GM12878 (cell line): ENCODE measurements at places on chromosomes 1 and 21.

DNA sequence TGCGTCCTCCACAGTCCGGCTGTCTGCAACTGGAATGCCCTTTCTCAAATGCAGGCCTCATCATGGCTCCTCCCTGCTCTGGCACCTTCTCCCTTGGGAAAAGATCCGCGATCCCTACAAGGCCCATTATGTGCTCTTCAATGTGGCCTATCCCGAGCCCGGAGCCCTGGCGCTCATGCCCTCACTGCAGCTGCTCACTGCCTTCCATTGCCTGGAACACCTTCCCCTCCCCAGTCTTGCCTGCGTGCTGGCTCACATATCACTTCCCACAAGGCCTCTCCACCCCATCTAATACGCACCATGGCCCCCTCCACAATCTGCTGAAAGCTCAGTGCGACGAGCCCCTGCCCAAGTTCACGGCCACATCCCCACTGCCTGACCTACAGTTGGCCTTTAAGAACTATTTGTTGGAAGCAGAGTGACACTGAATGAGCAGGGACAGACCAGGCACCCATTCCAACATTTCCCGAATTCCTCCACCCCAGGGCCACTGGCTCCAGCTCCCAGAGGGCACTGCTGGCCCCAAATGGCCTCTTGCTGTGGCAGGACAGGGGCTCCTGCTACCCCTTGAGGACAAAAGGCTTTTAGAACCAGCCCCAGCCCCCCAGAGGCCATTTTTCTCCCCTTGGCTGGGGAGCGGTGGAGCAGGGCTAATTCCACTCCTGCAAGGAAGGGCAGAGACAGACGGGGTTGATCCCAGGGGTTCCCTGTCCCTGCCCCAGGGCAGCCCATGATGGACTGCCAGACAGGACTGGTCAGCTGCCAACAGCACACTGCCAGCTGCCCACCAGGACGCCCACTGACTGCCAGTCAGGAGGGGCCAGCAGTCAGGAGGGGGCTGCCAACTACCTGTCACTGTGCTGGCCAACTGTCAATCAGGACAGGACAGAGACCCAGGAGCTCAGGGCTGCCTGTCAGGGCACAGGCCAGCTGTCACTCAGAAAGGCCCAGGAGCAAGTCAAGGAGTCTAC is 64.8 kb downstream of the DHRS3 start:
- no peak for DNase-seq

DNA sequence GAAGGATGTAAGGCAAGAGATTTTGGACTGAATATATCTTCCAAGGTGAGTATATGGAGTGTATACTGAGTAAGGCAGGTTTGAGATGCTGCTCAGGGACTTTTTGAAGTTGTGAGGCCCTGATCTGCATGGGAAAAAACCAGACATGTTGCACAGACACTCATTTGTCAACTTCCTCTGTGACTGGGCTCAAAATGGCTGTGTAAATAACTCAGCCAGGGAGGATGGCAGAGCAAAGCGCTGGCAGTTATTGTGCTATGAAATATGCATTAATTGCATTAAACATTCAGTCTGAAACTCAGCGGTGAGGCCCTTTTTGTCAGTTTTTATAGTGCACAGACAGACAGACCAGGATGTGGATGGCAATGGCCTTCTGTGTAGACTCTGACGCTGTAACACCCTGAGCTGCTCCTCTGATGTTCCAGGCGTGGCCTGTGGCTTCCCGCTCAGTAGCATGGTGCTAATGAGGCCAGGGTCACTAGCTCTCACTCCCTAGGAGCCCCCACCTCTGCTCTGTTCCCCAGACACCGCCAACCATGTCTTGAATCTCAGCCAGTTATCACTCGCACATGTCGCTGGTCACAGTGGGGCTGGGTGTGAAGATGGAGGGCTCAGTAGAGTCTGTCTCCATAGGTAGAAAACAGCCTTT is 307.0 kb upstream of the PROX1 start:
- DNase-seq = no peak

DNA sequence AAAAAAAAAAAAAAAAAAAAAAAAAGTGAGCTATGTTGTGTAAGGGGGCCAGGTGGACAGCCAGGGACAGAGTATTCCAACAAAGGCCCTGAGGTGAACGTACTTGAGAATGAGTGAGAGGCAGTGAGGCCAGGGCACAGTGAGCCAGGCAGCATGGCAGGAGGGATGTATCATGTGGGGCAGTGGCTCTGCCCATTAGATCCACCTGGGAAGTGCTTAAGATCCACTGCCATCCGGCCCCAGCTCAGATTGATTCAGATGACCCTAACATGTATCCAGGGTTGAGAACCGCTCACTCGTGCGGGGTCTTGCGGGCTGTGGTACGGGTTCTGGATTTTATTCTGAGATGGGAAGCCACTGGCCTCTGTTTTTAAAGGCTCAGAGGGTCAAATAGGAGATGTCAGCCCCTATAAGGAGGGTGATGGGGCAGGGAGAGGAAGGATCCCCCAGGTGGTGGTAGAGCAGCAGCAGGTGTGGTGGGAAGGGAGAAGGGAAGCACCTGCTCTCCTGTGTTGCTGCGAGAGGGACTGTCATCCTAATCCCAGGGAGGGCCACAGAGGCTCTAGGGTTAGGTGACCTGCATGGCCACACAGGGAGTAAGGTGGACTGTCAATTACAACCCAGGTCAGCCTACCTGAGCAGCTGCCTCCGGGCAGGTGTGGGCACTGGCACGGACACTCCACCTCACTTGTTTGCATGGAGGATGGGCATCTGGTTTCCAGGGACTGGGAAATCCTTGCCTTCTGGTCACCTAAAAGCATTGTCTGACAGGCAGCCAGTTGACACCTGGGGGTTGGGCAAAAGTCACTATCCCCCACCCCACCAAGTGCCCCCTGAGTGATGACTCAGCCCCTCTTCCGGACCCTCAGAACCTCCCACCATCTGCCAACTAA is 31.6 kb downstream of the CDK18 start:
- DNase-seq = no peak

DNA sequence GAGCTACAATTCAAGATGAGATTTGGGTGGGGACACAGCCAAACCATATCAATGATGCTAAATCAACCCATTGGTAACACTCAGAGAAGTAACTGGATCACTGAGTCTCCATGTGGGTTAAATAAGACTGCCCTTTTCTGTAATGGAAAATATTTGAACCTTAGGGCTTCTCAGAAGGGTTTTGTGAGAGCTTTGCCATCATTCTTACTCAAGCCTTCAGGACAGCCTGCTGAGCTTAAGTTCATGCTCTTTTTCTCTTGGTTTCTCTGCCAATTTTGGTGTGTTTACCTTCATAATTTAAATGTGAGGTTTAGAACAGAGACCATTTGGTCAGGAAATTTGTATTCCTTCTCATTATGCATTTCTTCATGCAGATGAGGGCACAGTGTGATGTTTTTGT is 74.7 kb downstream of the DISC1 start:
- DNase-seq = no peak

DNA sequence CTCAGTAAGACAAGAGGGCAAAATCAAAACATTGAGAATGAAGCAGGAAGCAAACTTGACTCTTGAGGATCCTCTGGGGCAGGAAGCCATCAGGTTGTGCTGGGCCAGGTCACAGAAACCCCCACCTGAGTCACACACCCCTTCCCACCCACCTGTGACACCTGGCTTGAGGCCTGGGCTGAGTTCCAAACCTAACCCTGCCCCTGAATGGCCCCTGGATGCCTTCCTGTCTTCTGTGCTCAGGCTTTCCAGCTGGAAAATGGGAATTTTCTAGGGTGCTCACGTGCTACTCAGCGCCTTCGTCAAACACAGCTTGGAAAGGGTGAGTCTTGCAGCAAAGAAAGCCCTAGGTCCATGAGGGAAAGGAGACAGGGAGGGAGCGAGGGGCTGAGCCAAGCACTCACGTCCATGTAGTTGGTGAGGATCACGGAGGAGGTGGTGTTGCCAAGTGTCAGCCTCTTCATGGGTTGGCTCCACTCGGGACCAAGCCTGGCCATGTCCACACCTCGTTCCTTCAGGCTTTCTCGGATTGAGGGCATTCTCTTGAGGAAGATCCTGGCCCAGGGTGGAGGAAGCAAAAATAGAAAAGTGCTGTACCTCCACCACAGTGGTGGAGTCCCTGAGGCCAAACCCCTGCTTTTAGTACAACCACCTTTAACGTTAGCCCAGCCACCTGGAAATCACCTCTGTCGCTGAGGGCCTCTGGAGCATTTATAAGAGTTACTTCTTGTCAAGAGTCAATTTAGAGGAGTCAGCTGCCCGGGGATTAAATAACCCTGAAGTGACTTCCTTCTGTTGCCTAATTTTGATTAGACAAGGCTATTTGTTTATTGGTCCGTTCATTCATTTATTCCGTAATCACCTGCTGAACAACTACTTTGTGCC is 4.3 kb downstream of the REN start:
- no peak for DNase-seq
